ENCODE measurements at places on chromosomes 1 and 21.

DNA sequence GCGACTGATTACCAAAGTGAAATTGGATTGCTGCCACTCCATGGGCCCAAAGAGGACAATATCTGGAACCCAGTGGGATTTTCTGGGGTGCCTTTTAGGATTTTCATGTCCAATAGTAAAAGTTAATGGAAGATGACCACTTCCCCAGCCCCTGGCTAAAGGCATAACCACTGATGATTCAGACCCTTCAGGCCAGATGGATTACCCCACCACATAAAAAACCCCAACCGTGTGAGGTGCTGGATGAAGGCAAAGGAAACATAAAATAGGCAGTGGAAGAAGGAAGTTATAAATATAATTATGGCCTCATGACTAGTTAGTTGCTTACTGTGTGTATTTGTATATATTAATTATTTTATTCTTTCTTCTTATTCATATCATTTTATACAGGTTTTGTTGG, 40.2 kb upstream of the IL10 start:
- DNase-seq: no peak

DNA sequence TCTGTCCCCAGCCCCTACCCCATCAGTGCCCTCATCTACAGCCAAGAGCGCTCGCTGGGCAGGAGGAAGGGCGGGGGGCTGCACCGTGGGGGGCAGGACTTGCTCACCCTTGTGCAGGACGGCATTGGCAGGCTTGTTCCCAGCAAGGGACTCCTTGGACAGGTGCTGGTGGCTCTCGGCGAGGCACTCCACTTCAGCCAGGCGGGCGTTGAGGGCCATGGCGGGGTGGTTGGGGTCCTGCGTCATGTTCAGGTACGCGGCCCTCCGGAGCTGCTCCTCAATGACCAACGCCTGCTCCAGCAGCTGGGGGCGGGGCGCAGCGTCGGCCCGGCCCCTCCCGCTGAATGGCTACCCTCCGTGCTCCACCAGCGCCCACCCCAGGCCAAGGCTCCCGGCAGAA, 64.0 kb downstream of the KCNAB2 start:
- no peak for DNase-seq

GRCh38 chr1:181016563-181016962, 6.1 kb downstream of the STX6 start:
- no peak for DNase-seq

DNA sequence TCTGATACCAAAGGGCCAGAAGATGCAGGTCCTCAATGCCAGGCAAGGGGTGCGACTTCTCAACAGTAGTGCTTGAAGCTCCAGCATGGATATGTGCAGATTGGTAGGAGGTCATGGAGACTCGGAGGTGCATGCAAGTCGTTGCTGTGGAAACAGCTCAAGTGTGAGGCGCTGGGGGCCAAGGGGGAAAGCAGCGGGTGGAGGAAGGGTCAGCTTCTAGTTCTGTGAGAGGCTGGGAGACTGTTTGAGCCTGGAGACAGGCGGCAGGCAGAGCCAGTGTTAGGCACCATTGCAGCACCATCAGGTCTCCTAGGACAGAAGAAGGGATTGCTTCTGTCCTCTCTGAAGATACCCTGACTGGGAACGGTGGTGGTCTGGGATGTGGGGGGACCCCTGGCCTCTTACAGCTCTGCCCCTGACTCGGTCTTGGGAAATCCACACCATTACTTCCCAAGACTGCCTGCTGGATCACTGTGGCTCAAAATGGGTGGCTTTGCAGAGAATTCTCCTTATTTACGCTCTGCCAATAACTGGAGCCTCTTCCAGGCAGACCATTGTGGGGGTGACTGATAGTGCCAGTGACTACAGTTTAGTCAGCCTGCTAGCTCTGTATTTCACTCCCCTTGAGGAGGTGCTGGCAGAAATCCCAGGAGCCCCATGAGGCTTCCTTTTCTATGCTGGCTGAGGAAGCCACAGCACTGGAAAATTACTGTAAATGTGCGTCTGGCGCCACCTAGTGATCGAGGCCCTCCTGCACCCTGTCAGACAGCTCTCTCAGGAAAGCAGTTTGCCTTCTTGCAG, 46.3 kb upstream of the VANGL1 start:
- peak; percentile 23 for DNase-seq

- no peak for DNase-seq
Observed at GRCh38 chr1:13788795-13789194, 88.8 kb downstream of the PRDM2 start.

DNA sequence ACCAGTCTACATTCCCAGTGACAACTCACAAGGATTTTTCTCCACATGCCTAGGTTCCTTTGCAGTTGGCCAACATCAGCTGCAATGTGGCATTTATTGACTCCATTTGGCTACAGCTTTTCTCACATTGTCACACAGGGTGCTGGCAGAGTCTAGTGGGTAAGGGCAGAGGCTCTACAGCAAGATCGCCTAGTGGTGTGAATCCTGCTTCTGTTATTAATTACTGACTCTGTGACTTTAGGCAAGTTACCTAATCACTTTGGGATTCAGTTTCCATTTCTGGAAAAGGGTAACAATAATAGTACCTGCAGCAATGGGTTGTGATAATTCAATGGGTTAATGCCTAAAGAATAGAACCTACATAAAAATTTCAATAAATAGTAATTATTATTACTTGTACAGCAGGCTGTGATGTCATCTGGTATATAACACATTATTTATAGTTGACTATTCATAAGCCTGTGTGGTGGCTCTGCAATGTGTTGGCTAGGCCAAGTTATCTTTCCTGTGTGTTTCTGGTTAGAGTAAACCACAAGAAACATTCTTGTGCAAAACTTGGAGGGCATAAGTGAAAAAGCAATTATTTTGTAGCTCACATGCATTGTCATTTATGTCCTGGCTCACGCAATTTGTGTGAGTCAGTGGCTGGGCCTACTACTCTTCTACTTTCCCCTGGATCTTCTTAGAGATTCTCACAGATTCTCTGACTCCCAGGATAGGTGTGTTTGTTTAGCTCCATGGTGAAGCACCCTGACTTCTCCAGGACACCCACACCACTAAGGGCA, 59.5 kb downstream of the PTGS2 start:
- no peak for DNase-seq

- DNase-seq: no peak
Observed at GRCh38 chr1:27116697-27117096, 38.2 kb downstream of the SLC9A1 start.

- DNase-seq: no peak
Observed at GRCh38 chr1:38569932-38570656, 289.5 kb downstream of the RRAGC start.

DNA sequence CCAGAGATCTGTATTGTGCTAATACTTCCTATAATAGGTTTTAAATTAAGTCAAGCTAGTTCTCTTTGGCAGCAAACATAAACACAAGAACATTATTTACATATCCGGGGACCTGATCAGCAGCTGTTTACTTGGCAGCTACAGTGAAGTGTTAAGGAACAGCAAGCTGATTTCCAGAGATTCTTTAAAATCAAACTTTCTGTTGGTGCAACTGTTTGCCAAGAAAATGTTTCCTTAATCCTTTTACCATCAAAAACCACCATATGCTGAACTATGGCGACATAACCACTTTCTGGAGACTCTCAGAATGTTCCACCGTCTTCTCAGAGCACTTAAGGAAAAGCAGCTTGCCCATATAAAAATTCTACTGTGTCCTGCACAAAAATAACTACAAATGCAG, 107.0 kb upstream of the KRTAP19-8 start:
- no peak for DNase-seq

GRCh38 chr1:910881-911721, 12.6 kb upstream of the SAMD11 start:
- DNase-seq: no peak

- DNase-seq: no peak
Observed at GRCh38 chr1:17795081-17795809, 40.1 kb downstream of the ACTL8 start.

GRCh38 chr1:39063775-39064174, 37.6 kb downstream of the NDUFS5 start:
- no peak for DNase-seq

- DNase-seq: no peak
Observed at GRCh38 chr1:172266528-172267174, 153.8 kb upstream of the C1orf105 start.

Data from stimulated activated CD8-positive, alpha-beta memory T cell treated with anti-CD3 and anti-CD28 coated beads, Interleukin-2, amount 100 ng/mL, for 1 hour (primary cell).